Karpas-422 (cell line): ENCODE measurements at places on chromosomes 12 and 14.

- DNase-seq = no peak
These were observed 34.9 kb upstream of the COL2A1 start for GRCh38 chr12:48039151-48039550.

DNA sequence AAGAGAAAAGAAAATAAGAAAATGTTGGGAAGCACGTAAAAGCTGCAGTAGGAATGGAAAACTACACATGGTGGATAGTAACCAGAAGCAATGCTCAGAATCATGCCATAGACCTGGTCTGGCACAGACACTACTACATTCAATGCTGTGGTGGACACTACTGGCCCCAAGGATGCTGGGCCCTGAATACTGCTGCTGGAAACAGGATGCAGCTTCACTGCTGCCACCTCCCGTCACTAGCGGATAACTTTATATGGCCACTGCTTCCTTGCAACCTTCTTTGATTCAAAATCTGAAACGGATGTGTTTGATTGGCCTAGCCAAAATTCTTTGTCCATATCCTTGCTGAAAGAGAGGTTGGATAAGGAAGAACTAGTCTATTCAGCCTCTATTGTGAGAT lies 30.7 kb downstream of the ADCY6 start:
- DNase-seq = no peak

GRCh38 chr12:3032770-3033538 lies 44.2 kb upstream of the TSPAN9 start:
- no peak for DNase-seq

GRCh38 chr12:57008178-57008577 lies 1.8 kb upstream of the ZBTB39 start:
- peak; percentile 87 for DNase-seq

GRCh38 chr12:27081668-27082111 lies 688 bp downstream of the C12orf71 start:
- no peak for DNase-seq

DNA sequence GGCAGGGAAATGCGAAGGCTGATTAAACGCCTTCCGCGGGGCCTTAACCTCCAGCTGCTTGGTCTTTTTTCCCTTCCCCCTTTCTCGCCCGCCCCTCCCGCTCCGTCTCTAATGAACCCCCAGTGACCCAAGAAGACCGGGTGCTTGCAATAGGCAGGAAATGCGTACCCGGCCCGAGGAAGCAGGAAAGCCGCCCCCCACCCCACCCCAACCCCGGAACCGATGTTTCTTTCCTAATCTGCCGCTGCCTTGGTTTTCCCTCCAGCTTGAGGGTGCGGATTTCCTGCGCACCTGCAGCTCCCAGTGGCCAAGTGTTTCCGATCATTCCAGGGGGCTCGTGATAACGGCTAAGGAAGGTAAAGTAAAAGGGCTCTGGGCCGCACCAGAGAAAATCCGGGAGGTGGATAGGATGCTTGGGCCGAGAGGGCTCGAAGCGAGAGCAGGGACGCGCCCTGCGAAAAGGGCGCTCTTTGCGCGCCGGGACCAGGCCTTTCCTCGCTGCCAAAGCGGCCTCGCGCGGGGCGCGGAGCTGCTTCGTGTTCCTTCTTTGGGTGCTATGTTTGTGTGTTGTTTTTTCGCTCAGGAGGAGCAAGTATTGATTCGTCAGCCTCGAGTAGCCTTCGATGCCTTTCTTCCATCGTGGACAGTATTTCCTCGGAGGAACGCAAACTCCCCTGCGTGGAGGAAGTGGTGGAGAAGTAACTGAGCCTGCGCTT lies 983 bp downstream of the MYF6 start:
- no peak for DNase-seq

DNA sequence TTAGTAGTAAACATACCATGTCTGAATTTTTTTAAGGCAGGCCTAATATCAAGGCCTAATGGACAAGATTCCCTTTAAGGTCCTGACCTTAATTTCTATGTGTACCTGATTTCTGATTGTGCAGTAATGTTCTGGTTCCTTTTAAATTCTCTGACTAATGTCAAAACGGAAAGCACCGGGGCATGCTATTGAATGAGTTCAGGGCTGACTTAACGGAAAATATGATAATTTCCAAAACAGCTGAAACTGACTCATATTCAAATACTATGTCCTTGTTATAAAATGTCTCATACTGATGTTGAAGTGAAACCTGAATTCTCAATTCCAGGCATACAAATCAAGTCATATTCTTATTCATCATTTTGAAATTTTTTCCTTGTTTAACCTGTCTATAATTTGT lies 6.7 kb downstream of the TAS2R43 start:
- DNase-seq = no peak

- DNase-seq = no peak
These were observed 144.1 kb downstream of the SUDS3 start for GRCh38 chr12:118520214-118521035.

GRCh38 chr12:57853864-57854556 lies 7.5 kb upstream of the CTDSP2 start:
- DNase-seq = no peak

- no peak for DNase-seq
These were observed 1.1 kb upstream of the CDC42BPB start for GRCh38 chr14:103058164-103059055.

DNA sequence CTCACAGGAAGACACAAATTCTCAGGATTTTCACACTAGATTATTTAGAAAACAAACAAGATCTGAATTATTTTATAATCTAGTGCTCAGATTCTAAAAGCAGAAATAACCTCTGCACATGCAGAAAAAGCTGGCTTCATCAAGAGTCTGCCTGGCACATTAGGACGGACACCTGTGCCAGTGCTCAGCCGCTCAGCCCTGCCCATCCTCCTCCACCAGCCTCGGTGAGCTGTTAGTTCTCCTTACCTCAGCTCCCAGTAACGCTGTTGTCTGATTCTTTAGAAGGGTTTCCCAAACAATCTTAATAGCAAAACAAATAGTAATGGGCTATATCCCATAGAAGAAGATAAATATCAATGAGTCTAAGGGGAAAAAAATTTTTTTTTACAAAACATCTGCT lies 27.7 kb downstream of the DUSP16 start:
- no peak for DNase-seq

DNA sequence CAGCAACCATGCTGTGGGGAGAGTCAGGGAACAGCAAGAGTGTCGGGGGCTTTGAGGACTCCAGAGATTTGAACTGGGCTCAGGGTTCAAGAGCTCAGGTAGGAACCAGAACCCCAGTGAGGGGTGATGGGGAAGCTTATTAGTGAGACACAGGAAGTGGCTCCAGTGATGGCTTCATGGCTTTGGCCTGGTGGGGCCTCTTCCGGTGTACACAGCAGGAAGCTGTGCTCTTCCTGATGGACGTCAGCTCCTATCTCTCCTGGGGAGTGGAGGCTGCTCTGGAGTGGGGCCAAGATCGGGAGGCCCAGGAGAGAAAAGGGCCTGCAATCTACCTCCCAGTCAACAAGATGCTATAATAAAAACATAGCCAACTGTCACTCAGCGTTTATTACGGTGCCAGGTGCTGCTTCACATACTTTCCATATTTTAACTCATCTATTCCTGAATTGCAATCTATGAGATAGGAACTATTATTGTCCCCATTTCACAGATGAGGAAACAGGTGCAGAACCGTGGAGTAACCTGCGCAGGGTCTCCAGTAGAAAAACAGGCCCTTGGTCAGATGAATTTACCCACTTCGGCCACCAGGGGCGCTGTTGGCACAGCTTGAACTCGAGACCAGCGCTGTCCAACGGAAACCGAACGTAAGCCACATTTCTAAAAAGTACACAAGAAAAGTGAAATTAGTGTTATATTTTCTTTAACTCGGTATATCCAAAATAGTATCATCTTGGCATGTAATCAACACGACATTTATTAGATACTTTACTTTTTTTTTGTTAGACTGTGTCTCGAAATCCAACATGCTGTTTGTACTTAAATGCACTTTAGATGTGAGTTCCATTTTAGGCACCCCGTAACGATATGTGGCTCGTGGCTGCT lies 63.6 kb upstream of the DLK1 start:
- peak; percentile 86 for DNase-seq

- peak; percentile 62 for DNase-seq
These were observed 1.1 kb downstream of the PHLDA1 start for GRCh38 chr12:76030341-76031080.

DNA sequence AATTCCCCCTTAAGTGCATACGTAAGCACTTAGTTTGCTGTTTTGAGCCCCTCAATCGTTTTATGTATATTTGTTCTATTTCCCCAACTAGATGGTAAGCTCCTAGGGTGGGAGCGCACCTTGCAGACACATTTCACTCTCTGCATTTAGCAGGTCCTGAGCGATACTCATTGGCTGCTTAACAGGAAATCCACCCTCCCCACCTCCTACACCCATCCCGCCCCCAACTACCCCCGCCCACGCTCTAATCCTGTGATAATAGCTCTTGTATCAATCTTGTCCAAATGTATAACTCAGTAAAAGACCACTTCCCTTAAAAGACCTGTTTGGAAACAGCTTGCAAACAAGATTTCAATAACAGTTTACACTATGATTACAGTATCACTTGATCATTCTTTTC lies 8.1 kb downstream of the LPAR5 start:
- peak; percentile 90 for DNase-seq

DNA sequence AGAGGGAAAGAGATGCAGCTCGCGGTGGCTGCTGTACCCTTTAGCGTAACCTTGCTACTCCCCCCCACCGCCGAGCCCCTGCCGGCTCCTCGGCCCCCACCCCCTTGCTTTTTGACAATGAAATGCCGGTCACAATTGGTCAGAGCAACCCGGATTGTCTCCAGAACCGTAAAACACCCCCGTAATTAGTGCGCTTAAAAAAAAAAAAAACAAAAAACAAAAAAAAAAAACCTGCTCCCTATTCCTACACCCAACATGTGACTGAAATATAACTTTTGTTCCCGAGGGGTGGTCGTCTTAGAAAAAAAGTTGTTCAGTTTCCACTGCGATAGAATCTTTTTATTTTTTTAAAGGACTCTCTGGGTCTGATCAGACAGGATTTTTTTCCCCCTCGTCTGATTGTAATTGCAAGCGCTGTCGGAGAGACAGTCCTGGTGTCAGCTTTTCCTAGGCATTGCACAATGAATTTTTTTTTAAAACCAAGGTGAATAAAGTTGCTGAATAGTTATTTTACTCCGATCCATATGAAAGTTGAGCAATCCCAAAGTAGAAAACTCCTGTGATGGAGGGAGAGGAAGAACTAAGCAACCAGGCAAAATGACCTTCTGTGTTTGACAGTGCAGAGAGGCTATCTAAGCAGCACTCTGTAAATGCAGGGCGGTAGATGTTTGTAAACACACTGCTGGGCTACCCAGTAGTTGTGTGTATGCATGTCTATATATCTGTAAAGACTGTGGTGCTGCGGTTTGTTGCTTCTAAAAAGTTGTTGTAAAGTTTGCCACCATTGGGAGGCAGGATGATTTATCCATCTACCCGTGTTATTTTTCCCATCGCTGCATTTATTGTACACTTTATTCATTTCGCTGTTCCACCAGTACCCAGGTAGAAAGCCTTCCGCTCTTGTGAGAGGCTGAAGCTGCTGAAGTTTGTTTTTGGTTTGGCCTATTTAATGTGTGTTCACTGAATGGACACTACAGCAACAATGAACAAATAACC lies 1.1 kb downstream of the ETV6 start:
- peak; percentile 44 for DNase-seq

DNA sequence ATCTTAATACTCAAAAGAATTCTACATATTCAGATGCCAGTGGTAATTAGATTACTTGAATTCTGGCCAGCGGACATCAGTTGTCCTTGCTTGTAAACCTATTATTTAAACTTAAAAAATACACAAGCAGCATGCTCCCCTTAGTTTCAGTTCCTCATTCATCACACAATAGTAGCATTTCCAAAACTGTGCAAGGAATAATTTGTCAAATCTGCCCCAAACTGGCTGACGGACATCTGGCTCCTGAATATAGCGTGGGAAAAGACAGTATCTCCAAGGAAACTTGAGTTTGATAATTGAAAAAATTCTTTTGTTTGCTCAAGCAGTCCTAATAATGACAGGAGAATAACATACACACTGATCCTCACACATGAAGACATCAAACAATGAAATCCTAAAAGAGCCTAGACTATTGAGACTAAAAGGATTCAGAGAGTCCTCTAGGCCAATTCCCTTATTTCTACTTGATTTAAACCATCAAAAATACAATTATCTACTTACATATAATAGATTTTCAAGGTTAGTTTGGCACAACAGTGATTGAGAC lies 90.4 kb downstream of the KIF21A start:
- DNase-seq = no peak

GRCh38 chr12:112294793-112295192 lies 87.4 kb downstream of the HECTD4 start:
- no peak for DNase-seq

- no peak for DNase-seq
These were observed 48.8 kb upstream of the MTERF2 start for GRCh38 chr12:107035733-107036132.

GRCh38 chr14:94451091-94451771 lies 1.4 kb downstream of the SERPINA11 start:
- peak; percentile 100 for DNase-seq

GRCh38 chr12:94225947-94226630 lies 77.7 kb downstream of the PLXNC1 start:
- no peak for DNase-seq

DNA sequence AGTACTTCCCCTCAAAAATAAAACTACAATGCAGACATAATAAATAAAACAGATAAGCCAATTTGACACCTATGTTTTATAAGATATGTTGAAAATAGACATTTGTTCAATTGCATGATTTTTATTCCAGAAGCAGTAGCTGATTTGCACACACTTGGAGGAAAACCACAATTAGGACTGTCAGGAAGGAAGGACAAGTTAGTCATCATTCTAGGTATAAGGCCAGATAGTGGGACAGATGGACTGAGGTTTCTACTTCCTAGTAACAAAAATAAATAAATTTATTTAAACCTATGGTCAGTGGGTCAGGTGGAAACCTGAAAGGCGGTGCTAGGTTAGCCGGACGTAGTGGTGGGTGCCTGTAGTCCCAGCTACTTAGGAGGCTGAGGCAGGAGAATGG lies 141.8 kb upstream of the RASSF8 start:
- no peak for DNase-seq

DNA sequence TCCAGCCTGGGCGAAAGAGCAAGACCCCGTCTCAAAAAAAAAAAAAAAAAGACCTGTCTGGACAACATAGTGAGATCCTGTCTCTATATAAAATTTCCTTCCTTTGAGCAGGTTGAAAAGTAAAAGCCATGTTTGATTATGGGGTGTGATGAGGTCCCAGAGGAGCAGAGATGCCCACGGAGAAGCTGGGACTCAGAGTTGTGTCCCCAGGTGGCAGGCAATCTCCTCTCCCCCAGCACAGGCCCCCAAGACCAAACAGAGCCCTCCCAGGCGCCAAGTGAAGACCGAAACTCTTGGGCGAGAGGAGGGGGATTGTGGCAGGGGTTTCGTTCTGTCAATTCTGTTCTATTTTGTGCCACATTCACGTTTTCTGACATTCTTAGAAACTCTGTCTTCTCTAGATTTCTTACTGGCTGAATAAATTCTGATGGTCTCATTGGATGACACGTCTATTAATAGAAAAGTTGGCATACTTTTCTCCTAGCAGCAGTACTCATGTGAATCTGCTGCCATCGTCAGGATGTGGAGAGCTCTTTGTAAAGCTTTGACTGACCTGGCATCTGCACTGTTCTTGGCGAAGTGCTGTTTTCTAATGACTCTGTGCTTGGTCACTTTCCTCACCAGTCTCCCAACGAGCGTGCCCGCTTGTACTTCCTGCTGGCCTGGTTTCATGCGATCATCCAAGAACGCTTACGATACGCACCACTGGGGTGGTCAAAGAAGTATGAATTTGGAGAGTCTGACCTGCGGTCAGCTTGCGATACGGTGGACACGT lies 43.4 kb downstream of the HSP90AA1 start:
- DNase-seq = no peak
